ENCODE measurements at places on chromosomes 7 and 10. TPM values are rescaled to one million over a fixed set of nuclear protein-coding genes. Genes with fewer than 3 reads are reported as not detected.

CYP3A7 gene
- total RNA-seq = not detected

ZPBP gene
- total RNA-seq = not detected

GNGT1 gene
- not detected for total RNA-seq

PSMA2 gene
- 58.4 TPM for total RNA-seq

TMEM229A gene
- total RNA-seq = not detected

TWNK gene
- 8.4 TPM for total RNA-seq

NODAL gene
- total RNA-seq = not detected

OR9A2 gene
- not detected for total RNA-seq

HTR5A gene
- not detected for total RNA-seq

BTBD16 gene
- not detected for total RNA-seq

AKR1C2 gene
- total RNA-seq = 721 TPM

FAM24B gene
- 4.1 TPM for total RNA-seq

RBM28 gene
- total RNA-seq = 22.4 TPM

MOGAT3 gene
- not detected for total RNA-seq

TAC1 gene
- total RNA-seq = 2.9 TPM

ACSL5 gene
- under 0.01 TPM for total RNA-seq

TCERG1L gene
- not detected for total RNA-seq

AMPH gene
- not detected for total RNA-seq

AKR1E2 gene
- total RNA-seq = 29.2 TPM

LRIT1 gene
- not detected for total RNA-seq

CALHM3 gene
- total RNA-seq = not detected

NRG3 gene
- under 0.01 TPM for total RNA-seq

OR2AE1 gene
- total RNA-seq = not detected

VIM gene
- total RNA-seq = 947 TPM

CDC14C gene
- not detected for total RNA-seq

FOXI2 gene
- total RNA-seq = not detected

PRKG1 gene
- 0.24 TPM for total RNA-seq

HECW1 gene
- total RNA-seq = not detected

ZNF239 gene
- total RNA-seq = 1.2 TPM

ARHGAP19 gene
- 9.2 TPM for total RNA-seq

NKX1-2 gene
- total RNA-seq = 2.2 TPM

GLI3 gene
- 2.3 TPM for total RNA-seq

PNLIPRP3 gene
- 13.0 TPM for total RNA-seq

AOAH gene
- not detected for total RNA-seq

UCMA gene
- total RNA-seq = not detected

NPTX2 gene
- total RNA-seq = not detected

GRM3 gene
- total RNA-seq = not detected

CPA2 gene
- not detected for total RNA-seq

TRAPPC14 gene
- 3.1 TPM for total RNA-seq

SERPINE1 gene
- total RNA-seq = 126 TPM

ACBD7 gene
- total RNA-seq = 0.48 TPM

SH2D4B gene
- total RNA-seq = under 0.01 TPM

IQUB gene
- 0.43 TPM for total RNA-seq

HMX2 gene
- total RNA-seq = not detected

CCDC172 gene
- total RNA-seq = not detected

TEX36 gene
- not detected for total RNA-seq

LRRC18 gene
- total RNA-seq = not detected

ING3 gene
- 7.0 TPM for total RNA-seq

SEMA3D gene
- not detected for total RNA-seq

TAS2R3 gene
- 1.4 TPM for total RNA-seq

SOSTDC1 gene
- 0.24 TPM for total RNA-seq

GALNT17 gene
- total RNA-seq = not detected

ELMO1 gene
- 1.4 TPM for total RNA-seq

C7orf57 gene
- 0.21 TPM for total RNA-seq

PNLIPRP2 gene
- not detected for total RNA-seq

SYT15 gene
- total RNA-seq = not detected

Measured in tracheal epithelial cell (primary cell).